ENCODE measurements at places on chromosomes 4 and X. TPM values are rescaled to one million over a fixed set of nuclear protein-coding genes. Genes with fewer than 3 reads are reported as not detected.
A peak's percentile ranks its signal among the peaks of the same experiment; 100 is the strongest.

DNA sequence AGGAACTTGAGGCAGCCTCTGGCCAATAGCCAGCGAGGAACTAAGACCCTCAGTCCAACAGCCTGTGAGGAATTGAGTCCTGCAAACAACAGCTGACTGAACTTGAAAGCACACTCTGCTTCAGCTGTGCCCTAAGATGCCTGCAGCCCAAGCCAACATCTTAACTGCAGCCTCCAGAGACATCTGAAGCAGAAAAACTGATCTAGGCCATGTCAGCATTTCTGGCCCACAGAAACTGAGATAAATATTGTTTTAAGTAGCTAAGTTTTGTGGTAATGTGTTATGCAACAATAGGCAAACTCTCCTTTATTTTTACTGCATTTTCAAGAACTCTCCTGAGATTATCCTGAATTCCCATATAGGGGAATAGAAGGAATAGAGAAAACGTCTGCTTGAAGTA is 24.4 kb upstream of the PIGA start:
- no peak for DNase-seq

- no peak for DNase-seq
These were observed 12.2 kb downstream of the PLS3 start for GRCh38 chrX:115573185-115573584.

GRCh38 chr4:186400676-186401075 is 134.7 kb downstream of the F11 start:
- DNase-seq, result no peak

DNA sequence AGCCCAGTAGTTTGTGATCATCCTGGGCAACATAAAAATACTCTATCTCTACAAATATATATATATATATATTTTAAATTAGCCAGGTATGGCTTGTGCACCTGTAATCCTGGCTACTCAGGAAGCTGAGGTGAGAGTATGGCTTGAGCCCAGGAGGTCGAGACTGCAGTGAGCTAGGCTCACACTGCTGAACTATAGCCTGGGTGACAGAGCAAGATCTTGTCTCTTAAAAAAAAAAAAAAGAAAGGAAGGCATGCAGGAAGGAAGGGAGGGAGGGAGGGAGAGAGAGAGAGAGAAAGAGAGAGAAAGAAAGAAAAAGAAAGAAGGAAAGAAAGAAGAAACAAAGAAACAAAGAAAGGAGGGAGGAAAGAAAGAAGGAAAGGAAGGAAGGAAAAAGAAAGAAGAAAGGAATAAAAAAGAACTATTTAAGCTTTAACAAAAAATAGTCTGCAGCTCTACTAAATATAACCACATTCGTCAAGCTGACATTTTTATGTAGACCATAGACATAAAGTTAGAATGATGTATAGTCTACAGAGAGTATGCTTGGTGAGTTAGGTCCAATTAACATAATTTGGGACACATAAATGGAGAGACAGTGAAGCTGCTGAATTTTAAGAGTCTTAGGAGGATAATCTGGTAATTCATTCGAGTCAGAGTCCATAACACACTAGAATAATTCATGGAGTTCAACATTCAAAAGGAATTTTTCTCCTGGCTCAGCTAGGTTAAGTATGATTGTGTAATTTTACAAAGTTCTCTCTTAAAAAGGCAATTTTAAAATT is 111.9 kb downstream of the GLRA3 start:
- no peak for DNase-seq

DNA sequence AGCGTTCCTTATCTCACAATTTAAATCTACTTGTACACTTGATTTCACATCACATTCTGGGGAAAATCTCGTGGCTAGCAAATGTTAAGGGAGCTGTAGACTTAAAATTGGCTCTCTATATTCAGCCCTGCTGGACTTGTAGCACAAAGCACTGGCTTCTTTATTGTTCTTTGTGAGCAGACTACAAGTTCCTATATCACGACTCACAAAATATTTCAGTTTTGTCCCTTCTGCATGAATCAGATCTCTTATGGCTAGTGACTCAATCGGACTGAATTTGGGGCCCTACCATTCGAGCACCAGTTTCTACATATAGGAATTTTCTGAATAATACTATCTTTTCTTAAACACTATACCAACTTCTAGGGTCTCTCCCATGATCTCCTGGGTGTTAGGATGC is 390.1 kb downstream of the ADAM29 start:
- no peak for DNase-seq

DNA sequence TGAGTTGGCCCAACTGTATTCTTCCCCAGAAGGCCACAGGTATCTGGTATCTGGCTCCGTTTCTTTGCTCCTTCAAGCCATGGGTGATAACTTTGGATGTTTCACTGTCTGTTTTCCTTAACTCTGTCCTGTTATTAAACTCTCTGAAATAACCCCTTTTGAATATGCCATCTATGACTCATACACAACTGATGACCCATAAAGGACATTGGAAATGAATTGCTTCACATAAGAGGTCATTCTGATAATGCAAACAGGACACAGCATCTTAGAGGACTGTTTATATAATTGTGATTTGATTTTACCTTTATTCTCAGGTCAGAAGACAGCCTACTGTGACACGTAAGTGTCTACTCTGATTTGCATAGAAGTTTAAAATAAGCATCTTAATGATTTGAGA is 227.7 kb downstream of the VEGFC start:
- no peak for DNase-seq

- DNase-seq, result no peak
These were observed 53.9 kb upstream of the KIAA1210 start for GRCh38 chrX:119181491-119181890.

- DNase-seq, result peak; percentile 30
These were observed 103.6 kb downstream of the RAPGEF2 start for GRCh38 chr4:159206427-159206871.

DNA sequence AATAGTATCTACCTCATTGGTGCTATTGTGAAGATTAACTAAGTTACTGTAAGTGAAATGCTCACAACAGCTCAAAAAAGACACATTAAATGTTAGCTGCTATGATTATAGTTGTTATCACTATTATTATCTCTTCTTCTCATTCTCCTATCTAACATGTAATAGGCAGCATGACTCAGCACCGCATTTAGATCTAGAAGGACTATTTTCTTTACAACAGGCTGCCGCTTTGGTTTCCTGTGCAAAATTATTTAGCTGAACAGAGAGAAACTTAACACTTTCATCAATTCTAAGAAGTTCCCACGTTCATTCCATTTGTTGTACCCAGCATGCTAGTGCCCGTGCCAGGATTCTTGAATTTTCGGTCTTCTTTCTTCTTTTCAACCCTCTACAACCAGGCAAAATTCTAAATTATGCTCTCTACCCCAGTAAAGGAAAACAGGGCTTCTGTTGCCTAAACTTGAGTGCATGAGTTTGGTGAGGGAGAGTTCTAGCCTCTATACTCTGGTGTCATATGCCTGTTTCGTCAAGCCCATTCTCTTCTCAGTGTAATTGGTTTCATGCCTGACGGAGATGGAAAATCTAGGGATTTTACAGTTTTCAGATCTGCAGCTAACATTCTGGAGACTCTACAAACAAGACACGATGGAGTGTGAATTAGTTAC is 378.9 kb downstream of the PPP1R2C start:
- no peak for DNase-seq

DNA sequence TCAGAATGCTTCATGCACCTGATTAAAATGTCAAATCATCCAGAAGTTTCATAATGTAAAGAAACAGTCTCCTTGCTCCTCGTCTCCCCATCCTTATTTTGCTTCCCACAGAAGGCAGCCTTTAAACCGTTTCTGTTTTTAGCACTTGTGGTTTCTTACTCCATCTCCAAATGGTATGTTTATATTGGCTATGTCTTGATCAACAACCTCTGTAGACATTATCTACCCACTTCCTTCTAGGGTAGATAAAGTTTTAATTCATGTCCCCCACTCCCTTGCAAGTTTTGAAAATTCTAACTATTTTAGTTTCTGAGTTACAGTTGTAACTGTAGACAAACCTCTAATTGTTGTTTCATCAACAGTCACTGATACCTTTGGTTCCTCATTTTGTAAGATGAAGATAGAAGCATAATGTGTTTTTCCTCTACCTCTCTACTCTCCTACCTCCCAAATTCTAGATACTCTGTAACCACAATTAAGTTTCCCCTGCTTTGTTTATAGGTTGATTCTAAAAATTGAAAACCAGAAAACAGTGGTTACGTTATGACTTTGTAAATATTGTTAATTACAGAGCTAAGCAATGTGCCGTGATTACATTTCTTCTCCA is 291.7 kb upstream of the GATB start:
- DNase-seq, result no peak

GRCh38 chrX:112636951-112637581 is 42.7 kb downstream of the LHFPL1 start:
- DNase-seq, result no peak

DNA sequence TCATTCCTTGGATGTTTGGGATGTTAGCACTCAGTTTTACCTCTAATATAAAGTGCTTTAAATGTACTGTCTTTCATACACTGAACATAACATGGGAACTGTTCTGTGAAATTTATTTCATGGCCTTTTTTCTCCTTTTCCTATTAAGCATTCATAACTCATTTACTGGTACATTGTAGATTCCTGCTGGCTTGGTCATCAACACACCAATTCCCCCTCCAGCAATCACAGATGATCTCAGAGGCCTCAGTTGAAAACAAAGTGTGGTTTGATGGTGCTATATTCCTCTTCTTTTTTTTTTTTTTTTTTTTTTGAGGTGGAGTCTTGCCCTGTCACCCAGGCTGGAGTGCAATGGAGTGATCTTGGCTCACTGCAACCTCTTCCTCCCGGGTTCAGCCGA is 61.9 kb upstream of the FAM47B start:
- no peak for DNase-seq

DNA sequence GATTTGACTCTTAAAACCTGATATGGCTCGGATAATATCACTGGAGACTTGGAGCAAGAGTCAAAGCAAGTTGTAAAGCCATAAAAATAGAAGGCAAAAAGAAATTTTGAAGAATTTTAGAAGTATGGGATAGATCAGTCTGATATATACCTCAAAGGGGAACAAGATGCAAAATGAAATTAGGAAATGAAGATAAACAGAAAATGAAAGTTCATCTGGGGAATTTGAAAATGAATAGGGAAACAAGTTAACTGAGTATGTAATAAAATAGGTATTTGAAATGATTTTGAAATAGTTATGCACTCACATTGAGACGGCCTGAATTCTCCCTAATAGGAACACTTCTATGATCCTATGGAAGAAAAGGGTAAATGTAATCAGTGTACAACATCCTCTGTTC is 5.7 kb downstream of the CYP2U1 start:
- no peak for DNase-seq

- DNase-seq, result no peak
These were observed 209.6 kb downstream of the NLGN4X start for GRCh38 chrX:6019076-6019475.

DNA sequence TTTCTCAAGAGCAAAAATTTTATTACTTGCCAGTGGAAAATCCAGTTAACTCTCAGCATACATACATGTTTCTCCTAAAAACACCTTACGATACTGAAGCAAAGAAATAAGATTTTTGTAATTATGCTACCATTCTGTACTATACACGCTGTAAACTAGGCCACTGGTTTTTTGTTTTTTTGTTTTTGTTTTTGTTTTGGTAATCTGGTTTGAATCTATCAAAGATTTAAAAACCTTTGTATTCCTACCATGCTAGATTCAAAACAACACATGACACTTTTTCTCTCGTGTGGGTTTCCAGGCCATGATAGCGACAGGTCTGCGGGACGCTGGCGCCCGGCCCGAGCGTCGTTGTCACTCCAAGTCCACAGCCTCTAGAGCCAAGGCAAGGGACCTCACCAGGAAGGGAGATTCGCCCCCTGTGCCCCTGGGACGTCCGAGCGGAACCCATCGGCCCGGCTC is 723 bp downstream of the TMEM192 start:
- no peak for DNase-seq

DNA sequence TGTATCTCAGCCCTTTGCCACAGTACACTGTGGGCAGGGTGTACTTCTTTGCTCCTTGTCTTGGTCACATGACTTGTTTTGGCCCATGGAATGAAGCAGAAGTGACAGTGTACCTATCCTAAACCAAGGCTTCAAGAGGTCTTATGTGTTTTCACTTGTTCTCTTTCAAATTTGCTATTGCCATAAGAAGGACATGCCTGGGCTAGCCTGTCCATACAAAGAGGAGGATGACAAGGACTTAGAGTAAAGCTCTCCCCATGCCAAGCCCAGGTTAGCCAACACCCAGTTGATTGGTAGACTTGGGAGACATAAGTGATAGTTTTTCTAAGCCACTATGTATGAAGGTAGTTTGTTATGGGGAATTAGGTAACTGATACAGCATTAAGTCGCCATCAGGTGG is 141.1 kb upstream of the MID1 start:
- no peak for DNase-seq

LRIT3 gene
- total RNA-seq, result 0.20 TPM

KLHL13 gene
- 1.4 TPM for total RNA-seq

CYLC1 gene
- not detected for total RNA-seq
